ENCODE measurements at places on chromosomes 1 and 21.

DNA sequence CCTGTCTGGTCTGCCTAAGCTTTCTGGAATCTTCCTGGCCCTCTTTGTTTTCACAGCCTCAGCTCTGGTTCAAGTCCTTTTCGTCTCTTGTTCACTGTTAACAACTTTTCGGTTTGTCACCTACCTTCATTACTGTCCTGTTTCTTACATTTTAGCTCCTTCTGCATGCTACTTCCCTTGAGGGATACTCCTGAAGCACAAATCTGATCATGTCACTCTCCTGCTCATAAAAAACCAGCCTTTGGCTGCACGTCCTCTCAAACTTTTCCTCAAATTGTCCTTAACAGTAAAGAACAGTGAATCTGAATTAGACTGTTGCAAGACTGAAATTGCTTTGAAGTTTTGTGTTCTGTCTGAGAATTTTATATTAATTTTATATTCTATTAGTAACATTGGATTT lies 3.3 kb downstream of the RAVER2 start:
- no peak for DNase-seq

DNA sequence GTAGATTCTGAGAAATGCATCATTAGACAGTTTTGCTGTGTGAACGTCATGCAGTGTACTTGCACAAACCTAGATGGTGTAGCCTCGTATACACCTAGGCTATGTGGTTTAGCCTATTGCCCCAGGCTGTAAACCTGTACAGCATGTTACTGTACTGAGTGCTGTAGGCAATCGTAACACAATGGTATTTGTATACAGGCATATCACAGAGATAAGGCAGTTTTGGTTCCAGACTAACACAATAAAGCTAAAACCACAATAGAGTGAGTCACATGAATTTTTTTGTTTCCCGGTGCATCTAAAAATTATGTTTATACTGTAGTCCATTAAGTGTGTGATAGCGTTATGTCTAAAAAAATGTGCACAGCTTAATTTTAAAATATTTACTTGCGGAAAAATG lies 6.9 kb downstream of the IL10RB start:
- no peak for DNase-seq

DNA sequence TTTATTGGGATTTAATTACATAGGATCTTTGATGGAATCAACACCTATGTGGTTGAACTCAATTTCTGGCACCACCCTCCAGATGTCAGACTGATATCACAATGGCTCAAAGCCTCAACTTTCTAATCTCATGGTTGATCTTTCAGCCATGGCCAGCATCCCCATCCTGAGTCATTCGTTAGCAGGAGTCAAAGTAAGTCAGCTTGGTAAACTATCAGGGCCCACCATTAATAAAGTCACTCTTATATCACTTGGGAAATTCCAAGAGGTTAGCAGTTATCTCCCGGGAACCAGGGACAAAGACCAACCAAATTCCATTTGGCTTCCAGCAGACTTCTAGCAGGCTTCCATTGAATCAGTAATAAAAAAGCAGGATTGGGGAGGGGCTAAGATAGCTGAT lies 50.7 kb upstream of the TNFSF4 start:
- no peak for DNase-seq

- DNase-seq = no peak
These were observed 111.1 kb downstream of the BRINP2 start for GRCh38 chr1:177281901-177282300.

GRCh38 chr1:14738235-14738634 lies 139.8 kb downstream of the KAZN start:
- DNase-seq = no peak
